ENCODE measurements at places on chromosomes 12 and 14.

GRCh38 chr14:69093631-69094421 lies 59.1 kb downstream of the DCAF5 start:
- no peak for DNase-seq

- no peak for DNase-seq
Observed at GRCh38 chr12:65051218-65051617, 69.9 kb downstream of the WIF1 start.

- peak; percentile 66 for DNase-seq
Observed at GRCh38 chr14:94001501-94002396, 4.6 kb downstream of the CCDC197 start.

DNA sequence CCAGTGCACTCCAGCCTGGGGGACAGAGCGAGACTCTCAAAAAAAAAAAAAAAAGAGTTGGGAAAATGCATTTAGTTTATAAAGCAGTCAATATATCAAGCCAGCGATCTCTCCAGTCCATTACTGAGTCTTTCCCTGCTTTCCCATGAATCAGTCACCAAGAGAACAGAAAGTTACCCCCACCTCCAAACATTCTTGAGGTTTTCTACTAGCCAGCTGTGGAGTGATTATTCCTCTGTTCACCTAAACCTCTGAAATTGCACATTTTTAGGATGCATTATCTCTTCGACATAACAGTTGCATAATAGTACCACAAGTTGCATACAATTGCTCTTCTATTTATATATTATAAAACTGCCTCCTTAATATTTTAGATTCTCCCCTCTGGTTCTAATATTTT lies 134.8 kb upstream of the DIO3 start:
- DNase-seq = no peak

DNA sequence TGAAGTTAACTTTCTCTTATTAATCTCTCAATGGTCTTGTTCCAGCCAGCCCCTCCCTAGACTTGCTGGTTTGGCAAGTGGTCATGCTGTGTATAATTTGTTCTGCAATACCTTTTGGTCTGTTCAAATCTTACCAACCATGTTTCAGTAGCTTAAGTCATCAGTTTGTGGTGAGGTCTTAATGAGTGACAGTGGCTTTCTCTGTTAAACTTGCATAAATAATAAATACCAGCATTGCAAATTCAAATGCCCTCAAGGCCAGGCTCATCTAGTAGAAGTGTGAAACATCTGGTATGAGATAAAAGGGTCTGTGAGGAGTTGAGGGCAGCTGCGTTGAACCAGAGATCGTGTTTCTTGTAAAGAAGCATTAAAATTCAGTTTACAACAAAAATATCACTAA lies 319.5 kb downstream of the TMEM117 start:
- DNase-seq = no peak

- peak; percentile 15 for DNase-seq
Observed at GRCh38 chr14:72291908-72292688, 359.9 kb downstream of the RGS6 start.

DNA sequence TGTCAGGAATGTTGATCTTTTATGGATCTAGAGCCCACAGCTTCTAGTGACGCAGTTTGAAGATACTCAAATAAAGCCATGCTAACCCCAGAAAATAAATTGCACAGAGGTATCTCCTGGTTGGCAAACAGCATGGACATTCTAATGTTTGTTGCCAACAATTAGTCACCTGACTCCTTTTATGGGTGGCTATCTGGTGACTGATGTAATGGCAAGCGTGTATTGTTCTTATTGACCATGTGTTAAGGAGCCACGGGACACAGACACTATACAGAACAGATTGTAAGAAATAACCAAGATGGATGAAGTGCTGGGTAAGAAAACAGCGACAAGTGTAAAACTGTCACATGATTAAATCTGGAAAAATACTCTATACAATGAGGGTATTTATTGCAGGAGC lies 401.3 kb upstream of the PDE3A start:
- no peak for DNase-seq

GRCh38 chr12:114913871-114914801 lies 230.2 kb upstream of the TBX3 start:
- DNase-seq = no peak

DNA sequence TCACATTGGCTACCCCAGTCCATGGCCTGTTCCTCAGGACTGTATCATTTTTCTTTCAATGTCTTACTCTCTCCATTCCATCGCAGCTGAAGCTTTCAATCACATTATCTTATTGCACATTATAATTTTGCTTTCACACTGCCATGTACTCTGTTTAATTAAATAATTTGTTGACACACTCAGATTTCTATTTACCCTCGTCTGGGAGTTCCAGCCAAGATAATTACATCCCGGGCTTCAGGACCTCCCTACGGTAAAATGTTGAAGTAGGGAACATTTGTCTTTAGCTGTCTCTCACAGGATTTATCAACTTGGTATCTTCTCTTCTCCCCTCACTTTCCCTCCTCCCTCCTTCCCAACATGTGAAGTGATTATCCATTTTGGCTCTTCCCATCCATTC lies 177.2 kb upstream of the RASSF8 start:
- no peak for DNase-seq

DNA sequence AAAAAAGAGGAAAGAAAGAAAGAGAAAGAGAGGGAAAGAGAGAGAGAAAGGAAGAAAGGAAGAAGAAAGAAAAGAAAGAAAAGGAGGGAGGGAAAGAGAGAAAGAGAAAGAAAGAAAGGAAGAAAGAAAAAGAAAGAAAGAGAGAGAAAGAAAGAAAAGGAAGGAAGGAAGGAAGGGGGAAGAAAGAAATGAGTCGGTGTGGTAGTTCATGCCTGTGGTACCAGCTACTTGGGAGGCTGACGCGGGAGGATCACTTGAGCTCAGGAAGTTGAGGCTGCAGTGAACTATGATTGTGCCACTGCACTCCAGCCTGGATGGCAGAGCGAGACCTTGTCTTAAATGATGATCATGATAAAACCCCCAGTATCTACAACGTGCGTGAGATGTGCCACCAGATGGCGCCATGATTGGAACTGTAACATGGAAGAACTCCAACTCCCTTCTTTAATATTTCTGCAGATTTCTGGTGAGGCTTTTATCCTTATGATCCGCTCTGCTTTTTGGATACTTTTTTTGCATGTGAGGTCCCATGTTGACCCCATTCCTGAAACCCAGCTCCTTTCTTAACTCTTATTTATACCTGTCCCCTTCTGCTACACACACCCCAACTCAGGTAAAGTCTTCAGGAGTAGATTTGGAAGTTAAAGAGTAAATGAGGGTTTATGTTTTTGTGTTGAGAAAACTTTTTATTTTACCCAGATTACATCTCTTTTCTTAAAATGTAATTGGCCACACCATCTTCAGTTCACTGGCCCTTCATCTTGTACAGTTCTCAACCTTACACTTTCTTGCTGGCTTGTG lies 25.6 kb downstream of the RNASE10 start:
- DNase-seq = peak; percentile 77

All from activated naive CD8-positive, alpha-beta T cell treated with anti-CD3 and anti-CD28 coated beads, Interleukin-2, amount 50 U/mL, for 24 hours (primary cell).